ENCODE measurements at places on chromosomes 1 and 21.

GRCh38 chr1:108130794-108131193, 69.3 kb downstream of the SLC25A24 start:
- no peak for DNase-seq

DNA sequence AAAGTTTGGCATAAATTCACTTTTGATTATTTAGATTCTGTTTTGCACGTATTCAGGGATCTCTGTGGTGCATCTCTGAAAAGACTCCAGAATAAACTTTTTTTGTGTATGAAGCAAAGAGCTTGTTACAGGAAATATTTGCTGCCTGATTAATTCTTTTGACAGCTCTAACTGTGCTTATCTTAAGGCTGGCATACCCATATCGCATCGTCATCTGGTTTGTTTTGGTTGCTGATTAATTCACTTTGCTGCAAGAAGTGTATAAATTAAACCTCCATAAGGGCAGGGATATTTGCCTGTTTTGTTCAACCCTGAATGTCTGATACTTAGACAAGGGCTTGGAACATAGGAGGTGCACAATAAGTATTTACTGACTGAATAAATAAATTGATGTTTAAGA, 17.5 kb upstream of the DUSP10 start:
- peak; percentile 18 for DNase-seq

- DNase-seq: no peak
These were observed 389.1 kb downstream of the HLX start for GRCh38 chr1:221268295-221268694.

DNA sequence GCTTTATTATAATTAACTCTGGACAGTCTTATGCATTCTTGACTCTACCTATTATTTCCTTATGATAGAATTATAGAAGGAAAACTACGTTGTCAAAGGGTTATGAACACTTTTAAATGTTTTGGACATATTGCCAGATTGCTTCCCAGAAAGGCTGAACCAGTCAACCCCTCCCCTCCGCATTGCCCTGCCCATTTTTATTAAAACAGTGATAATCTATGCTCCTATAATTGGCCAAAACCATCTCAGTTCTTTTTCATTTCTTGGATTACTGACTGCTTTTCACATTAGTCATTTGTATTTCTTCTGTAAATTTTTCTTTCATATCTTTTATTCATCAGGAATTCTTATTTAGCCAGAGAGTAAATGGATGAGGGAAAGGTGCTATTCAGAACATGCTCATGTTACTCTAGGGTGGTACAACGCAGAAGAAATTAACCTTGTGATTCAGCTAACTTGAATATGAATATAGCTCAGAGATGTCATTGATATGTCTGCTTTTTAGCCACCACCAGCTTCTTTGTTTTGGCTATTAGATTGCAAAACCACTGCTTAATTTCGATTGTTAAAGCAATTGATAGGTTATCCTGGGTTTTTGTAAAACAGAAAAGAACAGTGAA, 32.1 kb downstream of the KDM1A start:
- DNase-seq: no peak

DNA sequence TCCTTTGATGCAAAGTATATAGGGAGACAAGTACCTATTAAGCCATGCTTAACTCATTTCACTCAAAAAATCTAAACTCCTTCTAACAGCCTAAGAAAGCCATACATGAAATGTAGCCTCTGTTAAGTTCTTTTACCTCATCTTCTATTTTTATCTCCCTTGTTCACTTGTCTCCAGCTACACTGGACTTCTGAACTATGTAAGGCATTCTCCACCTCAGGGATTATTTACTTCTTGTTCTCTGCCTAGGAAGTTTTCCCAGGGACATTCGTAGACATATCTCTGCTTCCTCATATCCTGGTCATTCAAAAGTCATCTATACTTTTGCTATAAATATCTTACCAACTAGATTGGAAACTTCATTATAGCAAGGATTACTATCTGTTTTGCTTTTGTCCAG, 96.9 kb downstream of the COP1 start:
- no peak for DNase-seq

DNA sequence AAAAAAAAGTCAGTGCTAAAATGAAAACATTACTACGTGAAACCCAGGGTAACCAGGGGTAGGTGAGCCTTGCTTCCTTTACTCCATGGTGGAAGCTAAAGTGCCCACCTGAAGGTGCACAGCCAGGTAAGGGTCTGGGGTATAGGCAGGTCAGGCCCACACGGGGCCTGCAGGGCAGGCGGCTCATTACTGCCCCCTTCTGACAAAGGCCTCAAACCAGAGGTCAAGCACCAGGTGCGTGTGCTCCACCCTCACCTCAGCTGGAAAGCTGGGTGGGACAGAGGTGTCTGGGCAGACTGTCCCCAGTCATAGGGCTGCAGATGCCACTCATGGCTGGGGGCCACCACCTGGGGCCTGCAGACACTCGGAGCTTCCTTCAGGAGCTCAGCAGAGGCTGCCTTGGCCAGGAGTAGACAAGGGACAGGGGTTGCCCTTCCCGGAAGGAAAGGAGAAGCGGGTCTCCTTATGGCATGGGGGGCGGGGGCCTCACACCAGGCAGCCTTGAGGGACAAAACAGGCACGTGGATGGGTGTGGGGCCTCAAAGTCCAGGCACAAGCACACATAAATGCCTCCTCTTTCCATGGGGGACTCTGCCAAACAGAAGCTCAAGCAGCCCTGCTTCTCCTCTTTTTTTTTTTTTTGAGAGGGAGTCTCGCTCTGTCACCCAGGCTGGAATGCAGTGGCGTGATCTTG, 36.2 kb downstream of the ACOT7 start:
- no peak for DNase-seq

DNA sequence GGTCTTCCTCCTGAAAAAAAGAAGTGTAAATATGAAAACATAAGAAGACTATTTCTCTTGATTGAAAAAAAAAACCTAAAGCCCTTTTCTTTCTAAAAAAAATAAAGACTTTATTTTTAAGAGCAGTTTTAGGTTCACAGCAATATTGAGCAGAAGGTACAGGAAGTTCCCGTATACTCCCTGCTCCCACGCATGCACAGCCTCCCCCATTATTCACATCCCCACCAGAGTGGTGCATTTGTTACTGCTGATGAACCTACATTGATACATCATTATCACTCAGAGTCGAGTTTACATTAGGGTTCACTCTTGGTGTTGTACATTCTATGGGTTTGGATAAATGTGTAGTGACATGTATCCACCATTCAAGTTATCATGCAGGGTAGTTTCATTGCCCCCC, 92.0 kb upstream of the TLR5 start:
- no peak for DNase-seq

GRCh38 chr1:158819461-158820443, 11.4 kb upstream of the MNDA start:
- no peak for DNase-seq

All from Caki2 (cell line).